NCI-H345 (cell line): ENCODE measurements at places on chromosomes 13 and 19.
A peak's percentile ranks its signal among the peaks of the same experiment; 100 is the strongest.

DNA sequence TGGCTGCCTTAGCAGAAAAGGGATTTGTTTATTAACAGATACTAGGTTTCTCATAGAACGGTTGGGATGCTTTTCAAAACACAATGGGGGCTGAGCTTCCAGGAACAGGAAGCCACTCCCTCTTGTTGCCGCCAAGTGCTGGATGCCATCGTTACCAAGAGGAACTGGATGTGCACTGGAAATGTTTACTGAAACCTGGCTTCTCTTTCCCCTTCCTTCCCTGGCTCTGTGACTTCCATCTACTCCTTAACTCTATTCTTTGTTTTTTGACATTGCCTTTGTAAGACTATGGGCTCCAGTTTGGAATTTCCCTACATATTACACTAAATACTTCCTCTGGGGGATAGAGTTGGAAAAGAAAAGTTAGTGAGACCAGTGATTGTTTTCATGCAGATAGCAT lies 11.7 kb upstream of the KL start:
- DNase-seq, result no peak

DNA sequence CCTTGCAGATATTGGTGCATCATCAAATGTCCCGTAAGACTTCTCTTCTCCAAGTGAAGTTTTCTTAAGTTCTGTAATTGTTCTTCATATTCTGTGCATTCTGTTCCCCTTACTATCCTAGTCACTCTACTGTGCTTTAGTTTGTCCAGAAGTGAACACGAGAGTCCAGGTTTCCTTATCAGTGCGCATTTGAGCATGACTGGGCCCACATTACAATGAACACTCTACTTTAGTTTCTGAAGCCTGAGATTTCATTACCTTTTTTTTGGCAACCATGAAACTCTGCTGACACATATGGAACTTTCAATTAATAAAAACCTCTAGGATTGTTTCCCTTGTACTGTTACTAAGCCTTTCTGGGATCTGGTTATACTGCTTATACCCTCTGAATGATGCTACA lies 270.0 kb downstream of the KCNRG start:
- DNase-seq, result no peak

GRCh38 chr13:50609011-50609410 lies 234.5 kb downstream of the DLEU7 start:
- DNase-seq, result no peak

DNA sequence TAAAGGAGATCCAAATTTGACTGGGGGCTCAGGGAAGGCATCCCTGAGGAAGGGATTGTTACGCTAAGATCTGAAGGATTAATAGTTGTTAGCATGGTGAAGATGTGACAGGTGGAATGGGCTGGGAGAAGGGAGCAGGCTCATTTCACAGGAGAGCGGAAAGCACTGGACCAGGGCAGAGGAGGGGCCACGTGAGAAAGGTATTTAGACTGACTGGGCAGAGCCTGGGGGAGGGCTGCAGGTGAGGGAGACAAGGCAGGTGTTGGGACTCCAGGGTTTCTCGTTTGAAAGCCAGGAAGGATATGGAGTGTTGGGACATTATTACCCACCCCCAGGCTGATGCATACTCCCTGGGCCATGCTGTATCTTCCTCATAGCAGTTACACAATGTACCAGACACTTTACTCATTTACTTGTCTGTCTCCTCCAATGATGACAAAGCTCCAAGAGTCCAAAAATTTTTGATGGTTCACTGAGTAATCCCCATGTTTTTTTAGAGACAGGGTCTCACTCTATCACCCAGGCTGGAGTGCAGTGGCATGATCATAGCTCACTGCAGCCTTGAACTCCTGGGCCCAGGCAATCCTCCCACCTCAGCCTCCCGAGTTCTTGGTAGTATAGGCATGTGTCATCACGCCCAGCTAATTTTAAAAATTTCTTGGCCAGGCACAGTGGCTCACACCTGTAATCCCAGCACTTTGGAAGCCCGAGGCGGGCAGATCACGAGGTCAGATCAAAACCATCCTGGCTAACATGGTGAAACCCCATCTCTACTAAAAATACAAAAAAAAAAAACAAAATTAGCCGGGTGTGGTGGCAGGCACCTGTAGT lies 2.3 kb downstream of the TRAPPC6A start:
- no peak for DNase-seq

GRCh38 chr19:10384580-10384979 lies 4.2 kb upstream of the TYK2 start:
- DNase-seq, result no peak

DNA sequence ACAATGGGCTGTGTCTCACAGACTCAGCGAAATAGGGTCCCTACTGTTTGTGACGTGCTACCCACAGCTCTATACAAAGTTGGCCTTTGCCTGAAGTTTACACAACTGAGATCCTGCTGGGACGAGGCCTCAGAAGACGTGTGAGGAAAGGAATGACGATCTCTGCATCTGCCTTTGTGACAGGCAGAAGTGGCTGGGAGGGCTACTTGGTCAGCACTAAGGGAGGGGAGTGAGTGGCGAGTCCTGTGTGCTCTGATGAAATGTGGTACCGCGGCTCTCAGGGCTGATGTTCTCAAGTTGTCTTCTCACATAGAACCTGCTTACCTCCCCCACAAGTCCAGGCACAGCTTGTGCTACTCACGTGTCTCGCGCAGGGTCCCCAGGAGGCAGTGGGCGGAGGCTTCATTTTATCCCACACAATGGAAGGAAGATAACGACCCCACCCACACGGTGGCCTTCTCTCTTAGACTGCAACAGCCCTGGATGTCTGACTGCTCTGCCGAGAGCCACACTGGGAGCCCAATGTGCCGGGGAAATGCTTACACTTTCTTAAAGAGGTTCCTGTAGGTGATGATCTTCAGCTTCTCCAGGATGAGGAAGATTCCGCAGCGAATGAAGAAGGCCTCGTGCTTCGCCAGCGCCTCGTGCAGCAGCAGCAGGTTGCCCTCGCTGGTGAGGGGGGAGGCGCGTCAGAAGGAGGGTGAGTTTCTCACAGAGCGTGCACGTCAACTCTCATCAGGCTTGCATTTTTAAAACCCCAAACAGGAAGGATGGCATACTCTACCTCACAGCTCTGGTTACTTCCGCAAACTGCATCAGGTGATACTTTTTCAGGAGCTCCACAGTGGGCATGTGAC lies 21.2 kb downstream of the PROZ start:
- DNase-seq, result no peak

GRCh38 chr19:31497709-31498108 lies 148.5 kb upstream of the TSHZ3 start:
- no peak for DNase-seq

GRCh38 chr19:44879309-44880065 lies 11.6 kb upstream of the TOMM40 start:
- no peak for DNase-seq

DNA sequence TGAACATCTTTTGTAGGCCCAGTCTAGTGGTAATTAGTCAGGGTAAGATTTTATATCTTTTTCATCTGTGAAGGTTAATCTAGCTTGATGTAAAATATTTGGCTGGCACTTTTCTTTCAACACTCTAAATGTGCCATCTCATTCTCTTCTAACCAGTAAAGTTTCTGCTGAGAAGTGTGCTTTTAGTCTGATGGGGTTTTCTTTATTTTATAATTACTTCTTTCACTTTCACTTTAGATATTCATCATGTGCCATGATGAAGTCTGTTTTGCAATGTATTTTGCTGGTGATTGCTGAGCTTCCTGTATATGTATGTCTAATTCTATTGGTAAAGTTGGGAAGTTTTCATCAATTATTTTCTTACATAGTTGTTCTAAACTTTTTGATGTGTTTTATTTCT lies 31.9 kb downstream of the ZNF726 start:
- no peak for DNase-seq

GRCh38 chr13:33017323-33017929 lies 1.2 kb downstream of the KL start:
- DNase-seq, result no peak

GRCh38 chr19:47272448-47273312 lies 2.0 kb upstream of the INAFM1 start:
- no peak for DNase-seq

GRCh38 chr19:813219-814151 lies 8.3 kb downstream of the PLPPR3 start:
- DNase-seq, result no peak

DNA sequence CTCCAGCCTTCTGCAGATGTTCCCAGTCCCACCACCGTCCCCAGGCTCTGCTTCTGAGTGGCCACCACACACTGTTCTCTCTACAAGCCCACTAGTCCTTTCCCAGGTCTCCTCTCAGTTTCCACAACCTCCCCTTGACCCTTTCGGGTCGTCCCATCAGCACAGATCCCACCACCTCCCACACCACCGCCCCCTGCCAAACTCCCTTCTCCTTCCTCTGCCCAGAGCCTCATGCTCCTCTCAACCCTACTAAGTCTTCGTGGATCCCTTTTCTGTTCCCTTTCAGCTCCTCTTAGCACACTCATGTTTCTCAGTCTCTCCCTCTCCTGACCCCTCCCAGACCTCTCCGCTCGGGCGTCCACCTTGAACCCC lies 1.9 kb downstream of the NAPA start:
- no peak for DNase-seq

DNA sequence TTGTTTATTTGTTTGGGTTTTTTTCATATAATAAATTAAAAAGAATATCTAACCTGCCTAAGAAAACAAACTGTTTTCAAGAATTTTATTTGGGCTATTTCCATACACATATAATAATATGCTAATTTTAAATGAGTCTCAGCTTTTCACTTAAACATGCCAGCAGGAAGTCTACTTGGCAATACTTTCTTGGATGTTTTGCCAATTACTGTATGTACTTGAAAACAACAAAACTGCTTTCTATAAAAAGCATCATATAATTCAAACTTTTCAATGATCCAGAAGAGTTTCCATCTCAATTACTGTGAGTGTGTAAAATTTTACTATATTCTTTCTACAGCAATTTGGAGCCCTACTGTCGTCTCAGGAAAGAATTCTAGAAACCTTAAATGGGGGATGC lies 961.2 kb downstream of the PCDH17 start:
- DNase-seq, result no peak

DNA sequence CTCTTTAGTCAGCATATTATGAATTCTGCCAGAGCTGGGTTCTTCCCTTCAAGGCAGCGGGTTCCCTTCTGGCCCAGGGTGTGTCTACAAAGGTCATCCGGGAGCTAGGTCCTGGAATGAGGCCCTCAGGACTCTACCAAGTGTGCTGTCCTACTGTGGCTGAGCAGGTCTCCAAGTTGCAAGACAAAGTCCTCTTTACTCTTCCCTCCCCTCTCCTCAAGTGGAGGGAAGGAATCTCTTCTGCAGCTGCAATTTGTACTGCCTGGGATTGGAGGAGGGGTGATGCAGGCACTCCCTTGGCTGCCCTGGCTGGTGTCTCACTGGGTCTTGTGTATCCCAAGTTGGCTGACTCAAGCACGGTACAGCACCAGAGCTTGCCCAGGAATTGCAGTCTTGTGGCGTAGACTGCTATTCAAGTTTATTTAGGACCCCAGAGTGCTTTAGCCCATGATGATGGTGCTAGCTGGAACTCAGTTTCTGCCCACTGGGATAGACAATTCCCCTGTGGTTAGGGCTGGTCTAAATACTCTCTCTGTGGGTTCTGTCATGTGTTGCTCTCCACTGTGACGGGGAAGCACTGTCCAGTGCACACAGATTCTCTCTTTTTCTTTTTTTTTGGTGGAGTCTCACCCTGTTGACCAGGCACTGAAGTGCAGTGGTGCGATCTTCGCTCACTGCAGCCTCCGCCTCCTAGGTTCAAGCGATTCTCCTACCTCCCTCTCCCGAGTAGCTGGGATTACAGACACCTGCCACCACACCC lies 28.5 kb downstream of the RFC3 start:
- no peak for DNase-seq

GRCh38 chr13:112953591-112954487 lies 15.2 kb upstream of the MCF2L start:
- peak; percentile 37 for DNase-seq

DNA sequence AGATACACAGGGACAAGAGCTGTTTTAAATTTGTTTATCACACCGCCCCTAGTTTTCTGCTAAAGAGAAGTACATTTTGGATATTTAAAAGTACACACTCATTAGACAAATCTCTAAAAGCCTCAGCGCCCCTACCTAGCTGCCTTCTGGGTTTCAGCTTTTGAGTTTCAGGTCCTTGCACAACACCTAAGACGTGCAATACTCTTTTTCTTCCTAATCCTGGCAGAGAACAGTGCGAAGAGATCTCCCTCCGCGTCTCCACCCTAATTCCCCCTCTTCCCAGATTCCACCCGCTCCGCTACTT lies 421 bp upstream of the KLF5 start:
- no peak for DNase-seq

DNA sequence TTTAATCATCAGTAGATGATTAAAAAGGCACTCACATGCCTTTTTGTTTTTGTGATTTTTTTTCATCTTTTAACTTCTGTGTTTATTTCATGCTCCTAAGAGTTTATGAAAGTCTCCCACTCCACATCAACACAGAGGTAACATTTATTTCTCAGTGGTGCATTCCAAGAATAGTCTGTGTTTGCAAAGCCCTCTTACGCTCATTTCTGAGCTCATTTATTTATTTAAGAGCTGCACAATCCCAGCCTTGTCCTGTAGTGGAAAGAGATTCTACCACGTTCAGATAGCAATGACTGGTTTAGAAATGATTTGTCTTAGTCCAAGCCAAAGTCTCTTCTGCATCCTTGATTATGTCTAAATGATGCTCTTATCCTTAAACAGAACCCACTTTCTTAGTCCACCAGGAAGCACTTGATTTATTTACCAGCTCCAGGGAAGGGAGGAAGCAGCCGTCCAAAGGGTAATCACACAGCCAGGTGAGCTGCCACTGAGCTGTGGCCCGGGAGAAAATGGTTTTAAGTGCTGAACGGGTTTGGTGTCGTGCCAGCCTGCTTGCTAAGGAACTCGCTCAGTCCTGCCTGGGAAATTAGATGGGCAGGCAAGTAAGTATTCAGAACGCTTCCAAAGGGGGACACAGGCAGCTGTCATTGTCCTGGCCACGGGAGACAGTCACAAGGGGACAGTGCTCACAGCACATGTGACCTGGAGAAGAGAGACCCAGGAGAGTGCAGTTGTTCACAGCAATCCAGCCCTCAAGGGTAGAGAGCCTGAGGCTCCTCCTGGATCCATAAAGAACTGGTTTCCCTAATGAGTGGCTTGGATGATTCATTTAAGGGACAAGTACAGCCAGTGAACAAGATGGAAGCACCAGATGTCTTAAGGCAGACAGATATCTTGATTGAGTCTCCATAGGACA lies 131.8 kb upstream of the WASF3 start:
- peak; percentile 38 for DNase-seq

GRCh38 chr13:46350003-46350402 lies 37.0 kb downstream of the RUBCNL start:
- no peak for DNase-seq

- no peak for DNase-seq
Measured at GRCh38 chr13:91115776-91116175, 231.7 kb upstream of the MIR17HG start.

- DNase-seq, result peak; percentile 85
Measured at GRCh38 chr19:38617764-38618589, at the start of gene MAP4K1. TSS of gene MAP4K1 (minus strand) at chr19:38617953. CDS start at chr19:38617895, 58 bp downstream.

- no peak for DNase-seq
Measured at GRCh38 chr13:34031610-34032009, 213.7 kb downstream of the RFC3 start.

GRCh38 chr13:98476106-98476505 lies 100.8 kb downstream of the STK24 start:
- DNase-seq, result no peak
